ENCODE measurements at places on chromosomes 5 and 9.
A peak's percentile ranks its signal among the peaks of the same experiment; 100 is the strongest.

DNA sequence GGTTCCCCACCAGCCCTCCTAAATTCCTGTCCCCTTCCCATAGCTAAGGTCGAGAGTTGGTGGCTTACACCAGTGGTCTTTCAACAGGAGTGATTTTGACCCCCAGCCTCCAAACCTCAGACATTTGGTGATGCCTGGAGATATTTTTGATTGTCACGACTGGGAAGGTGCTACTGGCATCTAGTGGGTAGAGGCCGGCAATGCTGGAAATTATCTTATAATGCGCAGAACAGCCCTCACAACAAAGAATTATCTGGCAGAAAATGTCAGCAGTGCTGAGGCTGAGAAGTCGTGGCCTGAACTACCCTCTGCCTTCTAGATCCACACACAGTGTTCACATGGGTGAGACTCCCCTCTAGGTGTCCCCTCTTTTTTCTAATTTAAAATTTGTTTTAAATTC lies 69.6 kb downstream of the IL31RA start:
- DNase-seq = peak; percentile 23

DNA sequence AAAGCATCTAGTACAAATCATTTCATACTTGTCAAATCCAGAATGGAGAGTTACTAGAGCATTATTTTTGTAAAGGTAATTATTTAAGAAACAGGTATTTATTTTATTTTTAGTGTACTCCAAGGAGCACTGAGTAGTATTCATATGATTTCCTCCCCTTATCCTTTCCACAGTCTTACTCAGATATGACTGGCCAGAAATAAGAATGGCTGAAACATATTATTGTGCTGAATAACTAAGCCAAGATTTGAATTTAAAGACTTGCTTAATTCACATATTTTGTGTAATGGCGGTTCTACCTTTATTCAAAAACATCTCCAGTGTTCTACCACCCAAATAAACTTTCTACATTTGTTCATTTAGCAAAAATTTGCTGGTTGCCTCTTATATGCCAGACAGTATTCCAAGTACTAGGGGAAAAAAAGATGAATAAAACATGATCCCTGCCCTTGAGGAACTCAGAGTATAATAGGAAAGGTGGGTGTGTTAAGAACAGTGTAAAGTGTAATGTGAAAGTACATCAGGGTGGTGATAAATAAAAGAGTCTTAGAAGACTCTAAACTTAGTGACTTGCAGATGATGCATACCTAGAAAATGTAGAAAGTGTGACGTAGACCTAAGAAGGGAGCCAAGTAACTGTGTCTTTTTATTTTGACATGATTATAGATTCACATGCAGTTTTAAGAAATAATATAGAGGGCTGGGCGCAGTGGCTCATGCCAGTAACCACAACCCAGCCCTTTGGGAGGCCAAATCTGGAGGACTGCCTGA lies 110.4 kb upstream of the GRHPR start:
- peak; percentile 61 for DNase-seq

- peak; percentile 2 for DNase-seq
These were observed 104.0 kb upstream of the POU5F2 start for GRCh38 chr5:93845376-93845775.

- no peak for DNase-seq
These were observed 1485.0 kb upstream of the CDH9 start for GRCh38 chr5:28523416-28523815.

DNA sequence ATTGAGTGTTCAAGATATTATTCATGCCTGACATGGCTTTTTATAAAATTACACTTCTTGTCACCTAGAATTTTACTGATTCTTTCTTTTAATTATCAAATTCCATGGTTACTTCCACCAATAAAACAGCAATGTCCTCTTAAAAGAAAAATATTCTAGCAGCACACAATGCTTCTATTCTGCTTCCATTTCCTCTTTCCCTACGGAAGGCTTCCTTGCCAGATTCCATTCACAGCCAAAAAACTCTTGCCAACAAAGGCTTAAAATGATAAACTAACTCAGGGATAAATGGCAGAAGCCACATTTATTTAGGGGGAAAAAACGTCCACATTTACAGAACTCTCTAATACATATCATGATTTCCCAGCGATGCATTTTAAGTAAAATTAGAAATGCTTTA lies 111.6 kb downstream of the CTNND2 start:
- no peak for DNase-seq

DNA sequence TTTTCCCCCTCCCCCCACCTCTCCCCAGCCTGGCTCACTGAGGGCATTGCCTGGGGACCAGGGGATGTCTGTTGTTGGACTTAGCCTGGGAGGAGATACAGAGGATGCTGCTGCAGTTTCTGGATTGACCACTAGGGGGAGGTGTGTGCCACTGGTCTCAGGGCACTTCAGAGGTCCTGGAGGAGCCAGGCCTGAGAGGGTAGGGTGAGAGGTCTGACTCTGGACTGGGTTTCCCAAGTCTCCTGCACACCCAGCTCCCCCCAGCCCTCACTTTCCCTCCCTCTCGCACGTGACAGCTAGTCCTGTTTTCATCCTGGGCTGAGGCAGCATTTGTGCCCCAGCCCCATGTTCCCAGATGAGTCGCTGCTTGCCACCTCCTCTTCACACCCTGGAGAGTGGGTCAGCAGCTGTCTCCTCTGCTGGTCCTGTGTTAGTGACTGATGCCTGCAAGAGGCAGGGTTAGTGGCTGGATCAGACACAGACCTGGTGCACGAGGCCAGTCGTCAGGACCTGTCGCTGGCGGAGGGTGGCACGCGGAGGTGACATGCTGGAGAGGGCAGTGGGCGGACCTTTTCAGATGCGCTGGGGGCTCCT lies 4.4 kb downstream of the IL3 start:
- DNase-seq = peak; percentile 66

DNA sequence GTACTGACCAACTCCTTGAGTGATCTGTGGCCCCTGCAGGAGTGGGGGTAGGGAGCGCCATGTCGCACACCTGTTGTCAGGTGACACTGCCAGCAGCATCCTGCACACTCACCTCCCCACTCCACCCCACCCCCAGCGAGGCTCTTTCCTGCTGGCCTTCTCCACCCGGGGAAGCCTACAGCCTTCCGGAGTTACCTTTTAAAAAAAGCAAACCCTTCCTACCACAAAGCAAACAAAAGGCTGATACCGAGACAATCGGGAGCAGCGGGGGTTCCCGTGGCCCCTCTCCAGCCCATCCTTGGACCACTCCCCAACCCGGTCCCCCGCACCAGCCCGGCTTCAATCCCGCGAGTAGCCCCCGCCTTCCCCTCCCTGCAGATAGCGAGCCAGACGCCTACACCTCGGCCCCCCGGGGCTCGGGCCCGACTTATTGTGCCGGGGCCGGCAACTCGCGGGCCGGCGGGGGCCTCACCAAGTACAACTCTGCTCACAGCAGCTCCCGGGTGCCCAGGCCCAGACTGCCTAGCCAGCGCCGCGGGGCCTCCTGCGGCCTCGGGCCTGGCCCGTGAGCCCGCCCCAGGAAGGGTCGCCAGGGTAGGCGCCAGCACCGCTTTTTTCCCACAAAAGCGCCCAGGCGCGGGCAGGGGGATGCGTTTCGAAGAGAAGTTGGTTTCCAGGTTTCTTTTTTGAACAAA lies 724 bp downstream of the MACROH2A1 start:
- DNase-seq = peak; percentile 36

DNA sequence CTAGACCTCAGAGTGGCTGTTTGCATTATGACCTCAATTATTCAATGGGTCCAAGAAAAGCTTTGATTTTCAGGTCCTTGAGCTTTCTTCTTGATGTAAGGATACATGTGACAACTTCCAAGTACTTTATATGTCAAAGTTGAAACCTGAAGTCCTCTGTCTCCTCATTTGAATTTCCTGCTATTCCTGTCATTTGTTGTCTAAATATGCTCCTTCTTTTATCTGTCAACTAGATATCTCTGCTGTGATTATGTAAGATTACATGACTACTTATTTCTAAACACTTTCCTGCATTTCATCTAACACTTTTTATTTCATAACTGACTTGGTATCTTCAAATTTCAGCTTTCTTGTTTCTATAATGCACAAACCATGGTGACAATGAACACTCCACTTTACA lies 670.0 kb upstream of the FAM174A start:
- no peak for DNase-seq

GRCh38 chr5:117681431-117682254 lies 1107.0 kb upstream of the SEMA6A start:
- DNase-seq = peak; percentile 25

GRCh38 chr9:93205045-93205768 lies 21.3 kb downstream of the WNK2 start:
- peak; percentile 8 for DNase-seq

- DNase-seq = no peak
These were observed 26.7 kb upstream of the SUSD3 start for GRCh38 chr9:93031629-93032430.

DNA sequence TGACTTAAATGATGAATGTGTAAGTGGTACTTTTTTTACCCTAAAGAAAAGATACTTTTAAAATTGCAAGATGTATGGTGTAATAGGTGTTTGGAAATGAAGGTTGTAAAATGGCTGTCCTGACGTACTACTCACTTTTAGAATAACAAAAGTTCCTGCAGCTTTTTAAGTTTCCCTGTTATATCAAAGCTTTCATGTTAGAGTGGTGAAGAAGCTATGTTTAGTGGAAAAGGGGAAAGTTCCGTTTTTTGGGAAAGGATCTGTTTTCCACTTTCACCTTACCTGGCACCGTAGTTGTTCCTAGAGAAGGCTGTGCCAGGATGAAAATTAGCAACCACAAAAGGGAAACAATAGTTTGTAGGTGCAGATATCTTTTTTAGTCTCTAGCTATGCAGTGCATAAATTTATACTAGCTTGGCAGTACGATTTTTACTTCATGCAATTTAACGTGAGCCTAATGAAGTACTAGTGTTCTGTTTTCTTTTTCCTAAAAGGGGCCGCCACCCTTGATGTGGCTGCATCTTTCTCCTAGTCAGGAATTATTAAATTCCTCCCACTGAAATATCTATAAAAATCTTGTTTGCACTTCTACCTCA lies 1.3 kb downstream of the TNPO1 start:
- no peak for DNase-seq

GRCh38 chr5:43985411-43985810 lies 382.4 kb downstream of the NNT start:
- DNase-seq = no peak

GRCh38 chr5:64978546-64978945 lies 209.8 kb downstream of the CWC27 start:
- no peak for DNase-seq

GRCh38 chr5:180208038-180208434 lies 975 bp downstream of the RASGEF1C start:
- no peak for DNase-seq

GRCh38 chr5:180173875-180174586 lies 35.0 kb downstream of the RASGEF1C start:
- peak; percentile 8 for DNase-seq

- DNase-seq = no peak
These were observed 542.1 kb upstream of the ARRDC3 start for GRCh38 chr5:91925249-91925648.

DNA sequence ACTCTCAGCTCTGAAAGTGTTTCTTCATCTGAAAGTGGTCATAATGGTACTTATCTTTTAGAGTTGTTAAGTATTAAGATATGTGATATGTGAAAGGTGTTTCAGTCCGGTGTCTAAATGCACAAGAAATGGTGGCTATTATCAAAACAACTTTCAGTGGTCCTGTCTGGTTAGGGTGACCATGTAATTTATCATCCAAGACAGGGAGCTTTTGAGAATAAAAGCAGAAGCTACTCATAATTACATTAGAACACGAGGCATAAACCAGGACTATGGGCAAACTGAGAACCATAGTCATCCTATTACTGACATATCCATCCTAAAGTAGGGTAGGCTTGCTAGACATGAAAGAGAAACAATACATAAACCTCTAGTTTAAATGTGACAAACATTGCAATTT lies 418.1 kb upstream of the SEMA6A start:
- DNase-seq = no peak

DNA sequence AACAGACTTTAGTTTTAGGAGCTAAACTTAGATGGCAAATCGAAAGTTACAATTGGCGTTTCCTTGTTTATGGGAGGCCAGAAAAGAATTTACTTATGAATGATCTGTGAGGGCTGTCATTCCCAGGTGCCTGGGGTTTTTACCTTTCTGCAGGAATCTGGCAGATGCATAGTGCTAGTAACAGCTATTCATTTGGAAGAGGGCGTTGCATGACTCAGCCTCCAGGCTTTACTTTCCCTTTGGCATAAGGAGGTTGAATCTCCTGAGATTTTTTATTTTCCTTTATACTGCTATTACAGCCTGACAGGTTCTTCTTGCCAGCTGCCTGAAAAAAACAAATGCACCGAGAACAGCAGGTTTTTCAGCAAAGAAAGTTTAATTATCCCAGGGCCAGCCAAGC lies 30.0 kb downstream of the CARD6 start:
- no peak for DNase-seq

DNA sequence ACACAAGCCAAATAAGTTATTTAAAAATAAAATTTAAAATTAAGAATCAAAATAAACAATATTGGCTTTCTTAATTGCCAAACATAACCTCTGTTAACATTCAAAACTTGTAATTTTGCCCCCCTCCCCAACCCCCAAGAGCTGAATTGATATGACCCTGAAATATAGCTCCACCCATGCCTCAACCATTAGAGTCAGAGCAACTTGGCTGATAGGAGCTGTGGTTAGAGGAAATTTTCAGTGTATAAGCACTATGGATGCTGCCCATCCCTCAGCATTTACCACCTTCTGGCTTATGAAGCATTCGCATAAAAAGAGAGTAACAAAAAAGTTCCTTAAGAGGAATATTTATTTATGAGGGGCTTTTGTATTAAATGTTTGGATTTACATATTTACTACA lies 6.1 kb downstream of the POC5 start:
- DNase-seq = no peak

- peak; percentile 20 for DNase-seq
These were observed 557.4 kb upstream of the ZNF462 start for GRCh38 chr9:106305428-106306133.
